ENCODE measurements at places on chromosomes 1 and 21.
A peak's percentile ranks its signal among the peaks of the same experiment; 100 is the strongest.

DNA sequence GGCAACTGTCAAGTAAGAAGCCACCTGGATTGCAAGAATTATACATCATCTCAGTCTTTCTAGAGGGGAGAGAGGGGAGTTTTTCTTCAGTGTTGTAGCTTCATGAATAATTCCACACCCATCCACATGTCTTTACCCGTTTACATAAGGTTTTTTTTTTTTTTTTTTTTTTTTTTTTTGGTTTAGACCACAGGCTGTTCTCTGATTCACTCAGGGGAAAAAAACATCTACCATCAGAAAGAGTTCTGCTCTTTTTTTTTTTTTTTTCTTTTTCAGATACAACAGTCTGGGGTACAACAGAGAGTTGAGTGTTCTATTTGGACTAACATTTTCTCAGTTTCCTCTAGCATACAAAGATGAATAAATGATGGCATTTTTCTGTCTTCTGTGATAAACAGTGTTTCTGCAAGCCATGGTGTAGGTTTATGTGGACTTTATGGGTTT lies 4.9 kb upstream of the KIF14 start:
- no peak for DNase-seq

DNA sequence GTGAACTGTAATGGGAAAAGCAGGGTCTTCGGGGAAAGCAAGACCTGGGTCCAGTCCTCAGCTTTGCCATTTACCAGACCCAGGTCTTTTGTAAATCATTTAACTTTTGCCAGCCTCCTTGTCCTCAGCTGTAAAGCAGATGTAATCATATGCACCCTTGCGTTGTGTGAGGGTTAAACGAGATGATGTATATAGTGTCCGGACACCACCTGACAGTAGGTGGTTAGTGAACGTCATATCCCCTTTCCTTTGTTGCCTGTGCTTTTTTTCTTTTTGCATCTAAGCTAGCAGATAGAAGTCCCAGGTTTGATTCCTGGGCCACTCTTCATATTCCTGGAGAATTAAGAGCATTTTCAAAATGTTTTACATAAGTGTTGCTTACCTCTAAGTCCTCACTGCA lies 28.5 kb downstream of the IL12RB2 start:
- no peak for DNase-seq

DNA sequence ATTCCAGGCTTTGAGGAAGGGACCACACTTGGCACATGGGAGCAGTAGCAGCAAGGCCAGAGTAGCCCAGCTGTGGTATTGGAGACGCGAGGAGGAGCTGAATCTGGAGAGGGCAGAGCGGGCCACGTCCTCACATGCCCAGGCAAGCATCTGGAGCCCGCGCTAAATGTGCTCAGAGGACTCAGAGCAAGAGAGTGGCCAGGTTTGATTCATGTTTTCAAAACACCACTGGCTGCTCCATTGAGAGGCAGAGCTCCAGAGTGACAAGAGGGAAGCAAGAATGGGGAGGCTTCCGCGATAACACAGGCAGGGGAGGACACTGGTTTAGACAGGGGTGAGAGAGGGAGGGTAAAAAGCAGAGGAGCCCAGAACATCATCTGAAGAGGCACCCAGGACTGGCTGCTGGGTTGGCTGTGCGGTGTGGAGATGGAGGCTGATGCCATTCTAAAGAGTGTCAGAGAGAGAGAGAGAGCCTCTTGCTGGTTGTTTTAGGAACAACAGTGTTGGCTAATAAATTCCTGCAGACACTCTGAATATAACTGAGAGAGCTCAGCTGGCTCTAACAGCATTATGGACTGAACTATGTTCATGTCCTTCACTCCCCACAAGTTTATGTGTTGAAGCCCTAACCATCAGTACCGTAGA lies 32.3 kb downstream of the RCAN1 start:
- no peak for DNase-seq

- DNase-seq: no peak
These were observed 312.7 kb downstream of the PTPRU start for GRCh38 chr1:29549001-29549400.

- peak; percentile 68 for DNase-seq
These were observed 6.7 kb upstream of the FAM167B start for GRCh38 chr1:32240140-32240951.

GRCh38 chr1:51956528-51957509 lies 33.7 kb downstream of the RAB3B start:
- DNase-seq: peak; percentile 79

DNA sequence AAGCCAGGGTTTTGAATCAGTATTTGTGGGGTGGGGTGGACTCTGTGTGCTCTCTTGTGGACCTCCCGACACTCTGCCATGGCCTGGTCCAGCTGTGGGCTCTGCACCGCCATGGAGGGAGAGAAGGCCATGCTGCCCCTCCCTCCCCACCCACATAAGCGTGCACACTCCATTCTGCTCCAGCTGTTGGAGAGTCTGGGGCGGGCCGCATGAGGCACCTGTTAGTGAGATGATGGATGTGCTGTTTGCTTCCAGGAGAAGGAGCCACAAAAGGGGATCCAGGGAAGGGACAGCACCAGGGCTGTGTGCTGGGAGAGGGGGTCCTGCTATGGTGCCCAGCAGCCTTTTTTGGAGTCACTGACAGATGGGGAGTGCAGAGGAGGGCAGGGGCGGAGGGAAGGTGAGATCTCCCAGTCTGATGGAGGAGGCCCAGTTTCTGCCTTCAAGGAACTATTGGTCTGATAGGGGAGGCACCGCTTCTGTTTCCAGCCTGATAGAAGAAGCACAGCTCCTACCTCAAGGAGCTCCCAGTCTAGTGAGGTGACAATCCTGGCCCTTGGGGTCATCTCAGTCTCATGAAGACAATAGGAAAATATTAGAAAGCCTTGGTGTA lies 101.5 kb downstream of the ACTL8 start:
- DNase-seq: no peak

DNA sequence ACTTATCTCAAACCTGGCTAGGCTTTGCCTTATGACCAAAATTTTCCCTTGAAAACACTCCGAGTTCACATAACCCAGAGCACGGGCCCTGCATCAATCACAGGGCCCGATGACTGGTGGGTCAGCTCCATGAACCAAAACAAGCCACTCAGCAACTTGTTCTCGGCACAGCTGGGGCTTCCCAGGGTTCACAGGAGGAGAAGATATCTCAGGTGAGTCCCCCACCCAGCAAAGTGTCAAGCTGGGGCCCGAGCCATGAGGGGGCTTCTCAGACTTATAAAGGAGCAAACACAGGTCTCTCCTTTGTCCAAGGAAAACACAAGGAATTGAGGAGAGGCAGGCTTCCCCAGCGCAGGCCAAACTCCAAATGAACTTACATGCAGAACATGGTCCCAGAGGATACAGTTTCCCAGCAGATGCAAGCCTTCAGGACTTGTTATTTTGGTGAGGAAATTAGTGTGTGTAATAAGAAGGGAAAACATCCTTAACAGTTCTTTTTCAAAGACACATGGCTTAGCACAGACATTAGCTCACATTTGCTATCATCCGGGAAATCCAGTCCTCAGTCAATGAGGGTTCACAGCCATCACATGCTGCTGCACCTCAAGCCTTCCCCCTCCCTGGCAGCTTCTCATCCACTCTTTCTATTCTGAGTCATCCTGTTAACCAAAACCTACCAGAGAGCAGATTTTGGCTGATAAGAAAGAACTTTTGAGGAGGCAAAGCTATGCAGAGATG lies 98.1 kb upstream of the NFIA start:
- DNase-seq: no peak

DNA sequence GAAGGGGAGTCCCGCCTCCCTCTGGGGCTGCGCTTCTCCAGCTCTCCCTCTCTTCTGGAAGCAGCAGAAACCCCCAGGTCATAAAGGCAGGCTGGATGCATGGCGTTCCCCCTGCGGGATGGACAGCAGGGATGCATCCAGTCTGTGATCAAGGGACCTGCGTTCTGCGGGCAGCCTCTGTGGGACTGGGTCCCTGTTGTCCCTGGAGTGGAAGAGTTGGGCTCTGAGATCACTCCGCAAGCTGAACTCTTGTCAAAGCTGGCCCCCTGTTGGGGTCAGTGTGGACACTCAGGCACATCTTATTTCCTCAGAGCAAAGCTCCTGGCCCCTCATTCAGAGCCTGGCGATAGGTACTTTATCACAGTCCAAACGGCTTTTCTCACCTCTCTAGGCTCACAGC lies 341.2 kb downstream of the PTPRU start:
- no peak for DNase-seq

DNA sequence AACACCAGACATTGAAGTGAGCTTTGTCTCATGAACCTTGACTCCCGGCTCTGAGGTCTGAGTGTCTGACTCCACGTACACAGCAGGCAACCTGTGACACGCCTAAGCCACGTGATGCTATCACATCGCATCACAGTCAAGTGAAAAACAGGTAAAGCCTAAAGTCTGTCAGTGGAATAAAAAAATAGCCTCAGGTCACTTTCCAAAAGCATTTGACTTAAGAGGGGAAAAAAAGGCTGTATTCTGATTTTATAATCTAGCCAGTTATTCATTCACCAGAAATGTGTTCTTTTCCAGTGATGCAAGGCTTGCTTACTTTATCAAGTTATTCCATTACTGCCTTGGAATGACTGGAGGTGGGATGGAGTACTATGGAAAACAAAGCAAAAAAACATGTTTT lies 163.2 kb upstream of the HMCN1 start:
- no peak for DNase-seq

DNA sequence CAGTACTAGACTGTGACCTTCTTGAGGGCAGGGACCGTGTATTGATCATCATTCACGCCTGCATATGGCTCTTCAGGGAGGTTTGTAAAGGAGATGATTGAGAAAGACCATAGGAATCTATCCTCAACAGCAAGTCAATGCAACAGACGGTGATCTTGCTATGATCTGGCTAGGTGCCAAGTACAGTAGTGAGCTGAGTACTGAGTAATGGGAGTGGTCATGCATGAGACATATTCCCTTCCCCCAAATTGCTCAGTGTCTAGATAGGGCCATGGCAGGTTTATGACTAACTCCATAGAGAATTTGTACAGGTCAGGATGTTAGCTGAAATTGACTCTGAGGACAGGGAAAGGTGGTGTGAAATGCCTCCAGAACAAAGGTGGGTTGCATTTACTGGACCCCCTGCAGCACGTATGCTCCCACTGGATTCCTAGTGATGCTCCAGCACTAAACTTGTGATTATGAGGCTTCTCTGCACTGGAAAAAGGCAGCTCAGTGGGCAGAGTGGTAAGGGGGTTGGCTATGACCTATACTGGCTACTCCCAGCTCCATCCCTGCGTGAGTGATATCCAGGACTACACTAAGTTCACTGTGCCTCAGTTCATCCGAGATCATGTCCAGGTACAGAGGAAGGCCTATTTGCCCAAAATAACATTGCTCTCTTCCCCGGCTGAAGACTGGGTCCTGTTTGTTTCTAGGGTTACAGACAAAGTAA lies 37.2 kb downstream of the KCNJ6 start:
- DNase-seq: peak; percentile 19

- peak; percentile 55 for DNase-seq
These were observed 43.7 kb upstream of the KCNA3 start for GRCh38 chr1:110718452-110718851.

DNA sequence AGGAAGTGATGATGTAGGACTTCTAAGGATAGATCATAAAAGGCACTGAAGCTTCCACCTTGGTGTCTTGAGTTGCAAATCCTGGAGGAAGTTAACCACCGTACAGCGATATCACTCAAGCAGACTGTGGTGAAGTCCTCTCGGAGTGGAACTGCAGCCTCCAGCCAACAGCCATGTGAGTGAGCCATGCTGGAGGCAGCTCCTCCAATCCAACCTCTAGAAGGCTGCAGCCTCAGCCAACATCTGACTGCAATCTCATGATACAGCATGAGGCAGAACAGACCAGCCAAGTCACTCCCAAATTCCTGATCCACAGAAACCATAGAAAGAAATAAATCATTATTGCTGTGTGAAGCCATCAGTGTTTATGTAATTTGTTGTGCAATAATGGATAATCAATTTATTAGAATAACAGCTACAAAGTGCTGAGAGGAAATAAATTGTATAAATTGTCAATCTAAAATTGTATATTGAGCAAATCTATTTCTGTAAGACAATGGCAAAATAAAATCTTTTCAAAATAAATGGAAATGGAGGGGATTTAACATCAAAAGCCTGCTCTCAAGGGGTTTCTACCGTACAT lies 65.0 kb downstream of the PRSS38 start:
- no peak for DNase-seq

GRCh38 chr1:37797750-37798345 lies 4.2 kb downstream of the MANEAL start:
- DNase-seq: no peak

DNA sequence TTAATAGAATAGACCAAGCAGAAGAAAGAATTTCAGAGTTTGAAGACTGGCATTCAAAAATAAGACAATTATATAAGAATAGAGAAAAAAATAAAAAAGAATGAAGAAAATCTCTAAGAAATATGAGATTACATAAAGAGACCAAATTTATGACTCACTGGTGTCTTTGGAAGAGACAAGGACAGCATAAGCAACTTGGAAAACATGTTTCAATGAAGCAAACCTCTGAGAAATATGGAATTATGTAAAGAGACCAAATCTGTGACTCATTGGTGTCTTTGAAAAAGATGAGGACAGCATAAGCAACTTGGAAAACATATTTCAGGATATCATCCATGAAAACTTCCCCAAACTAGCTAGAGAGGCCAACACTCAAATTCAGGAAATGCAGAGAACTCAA lies 60.4 kb upstream of the LYPLAL1 start:
- no peak for DNase-seq

- no peak for DNase-seq
These were observed 7.3 kb downstream of the ODF2L start for GRCh38 chr1:86388777-86389176.

GRCh38 chr21:32713726-32714125 lies 14.1 kb downstream of the SYNJ1 start:
- DNase-seq: no peak

DNA sequence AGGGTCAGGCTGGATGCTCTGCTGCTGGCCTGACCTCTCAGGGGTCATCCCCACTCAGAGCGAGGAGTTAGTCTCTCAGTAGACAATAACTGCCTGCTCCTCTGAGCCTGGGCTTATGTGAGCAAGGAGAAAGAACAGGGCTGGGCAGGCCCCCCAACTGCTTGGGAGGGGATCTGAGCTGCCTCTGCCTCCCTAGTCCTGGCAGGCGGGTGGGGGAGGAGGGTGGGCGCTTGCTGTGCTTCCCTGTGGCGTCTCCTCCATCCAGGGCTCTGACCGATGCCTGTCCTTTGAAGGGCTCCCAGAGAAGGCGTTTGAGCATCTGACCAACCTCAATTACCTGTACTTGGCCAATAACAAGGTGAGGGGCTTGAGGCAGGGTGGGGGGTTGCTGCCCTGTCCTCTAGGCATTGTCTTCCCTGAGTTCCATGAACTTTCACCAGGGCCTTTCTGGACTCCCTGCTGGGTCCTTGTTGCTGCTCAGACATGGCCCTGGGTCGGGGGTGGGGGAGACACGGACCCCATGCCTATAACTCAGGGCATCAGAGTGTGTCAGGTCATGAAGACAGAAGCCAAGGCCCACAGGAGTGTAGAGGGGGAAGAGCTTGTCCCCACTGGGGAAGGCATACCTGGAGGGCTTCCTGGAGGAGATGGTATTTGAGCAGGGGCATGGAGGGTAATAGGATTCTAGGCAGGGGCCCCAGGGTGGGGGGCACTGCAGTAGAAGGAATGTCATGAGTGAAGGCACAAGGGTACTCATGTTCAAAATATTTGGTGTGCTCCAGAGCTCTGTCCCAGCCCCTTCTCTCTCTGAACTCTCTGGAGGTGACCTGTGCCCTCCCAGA lies 12.5 kb downstream of the PODN start:
- no peak for DNase-seq

Measured in NCI-H2029 (cell line).